ENCODE measurements at places on chromosomes 4 and X. TPM values are rescaled to one million over a fixed set of nuclear protein-coding genes. Genes with fewer than 3 reads are reported as not detected.

IL21 gene
- total RNA-seq = not detected

DNA sequence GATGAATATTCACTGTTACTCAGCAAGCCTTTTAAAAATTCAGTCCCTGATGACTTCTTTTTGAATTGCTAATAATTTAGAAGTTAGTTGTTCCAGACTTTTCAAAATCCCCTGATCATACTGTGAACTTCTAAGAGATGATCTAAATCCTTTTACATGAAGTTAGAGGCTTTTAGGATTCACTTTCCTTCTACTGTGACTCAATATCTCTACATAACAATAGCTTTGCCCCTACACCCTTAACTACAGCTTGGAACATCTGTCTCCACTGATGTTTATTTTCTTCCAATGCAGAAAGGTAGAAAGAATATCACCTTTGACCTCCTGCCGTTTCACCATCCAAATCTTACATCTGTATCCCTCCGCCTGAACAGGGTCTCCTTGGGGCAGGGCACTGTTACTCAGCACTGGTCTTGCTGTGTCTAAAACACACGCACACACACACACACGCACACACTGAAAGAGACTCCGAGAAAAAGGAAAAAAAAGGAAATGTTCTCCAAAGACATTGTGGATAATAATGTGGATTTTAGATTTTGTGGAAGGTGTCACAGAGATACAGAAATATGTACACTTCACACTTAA lies 111.6 kb upstream of the GPRIN3 start:
- DNase-seq = no peak

- DNase-seq = no peak
These were observed 54.3 kb downstream of the LRBA start for GRCh38 chr4:150960818-150961217.

GRCh38 chrX:153970357-153971123 lies 1.1 kb downstream of the HCFC1 start:
- DNase-seq = peak; percentile 82
